Large intestine (tissue), 12 donors: ENCODE measurements at places on chromosomes 4 and X. TPM values are rescaled to one million over a fixed set of nuclear protein-coding genes. Genes with fewer than 3 reads are reported as not detected.

DNA sequence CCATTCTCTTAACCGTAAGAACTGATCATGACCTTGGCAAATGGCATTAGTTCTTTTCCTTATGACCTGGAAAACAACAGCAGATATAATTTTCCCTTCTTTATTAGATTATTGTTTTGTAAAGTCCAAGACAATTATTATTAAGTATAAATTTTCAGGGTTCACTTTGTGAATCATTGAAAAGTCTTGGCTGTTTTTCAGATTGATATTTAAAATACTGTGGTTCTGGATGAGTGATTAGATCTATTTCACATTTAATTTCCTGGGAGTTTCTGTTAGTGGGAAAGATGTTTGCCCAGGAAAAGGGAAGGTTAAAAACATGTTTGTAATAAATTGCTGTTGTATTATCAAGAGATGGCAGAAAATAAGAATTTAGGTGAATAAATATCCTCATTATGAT is 194.9 kb downstream of the TLL1 start:
- DNase-seq = peak; percentile 25

The PABPC1L2A gene
- 0.06 TPM for polyA plus RNA-seq

The RNF150 gene
- 9.0 TPM for polyA plus RNA-seq

The IL1RAPL1 gene
- polyA plus RNA-seq = 0.34 TPM

- DNase-seq = no peak
Observed at GRCh38 chr4:64477127-64477526, 67.9 kb upstream of the TECRL start.

DNA sequence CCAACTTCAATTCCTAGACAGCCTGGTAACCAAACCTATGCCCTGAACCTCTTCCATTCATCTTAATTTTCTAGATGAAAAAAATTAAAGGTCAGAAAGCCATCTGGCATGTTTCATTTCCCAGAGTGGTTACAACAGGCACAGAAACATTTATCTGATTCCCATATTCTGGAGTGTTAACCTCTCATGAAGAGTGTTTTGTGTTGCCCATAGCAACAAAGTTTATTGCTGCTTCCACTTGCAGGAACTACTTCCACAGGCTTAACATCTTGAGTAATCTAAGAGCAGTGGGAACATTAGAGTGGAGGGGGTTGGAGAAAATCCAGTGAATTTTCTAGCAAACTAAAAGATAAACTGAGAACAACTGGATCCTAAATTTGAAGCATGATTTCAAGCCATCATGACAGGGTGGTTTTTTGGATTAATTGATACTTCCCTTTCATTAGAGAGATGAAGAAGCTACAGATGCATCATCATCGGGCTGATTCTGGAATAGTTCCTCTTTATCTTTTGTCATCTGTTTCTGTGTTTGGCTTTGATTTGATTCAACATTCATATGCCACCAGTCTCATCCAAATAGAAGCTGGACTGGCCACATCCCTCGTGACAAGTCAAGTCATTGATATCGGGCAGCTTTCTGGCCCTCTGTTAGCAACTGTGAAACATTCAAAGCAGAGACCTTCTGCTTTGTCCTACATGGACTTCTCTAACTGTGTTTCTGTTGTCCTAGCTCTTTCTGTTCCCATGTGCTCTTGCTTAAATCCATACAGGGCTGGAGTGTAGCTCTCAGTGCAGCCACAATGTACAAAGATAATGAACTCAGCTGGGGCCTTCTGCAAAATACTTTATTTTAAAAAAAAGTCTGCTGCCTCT is 167.3 kb downstream of the MID1IP1 start:
- DNase-seq = peak; percentile 48

DNA sequence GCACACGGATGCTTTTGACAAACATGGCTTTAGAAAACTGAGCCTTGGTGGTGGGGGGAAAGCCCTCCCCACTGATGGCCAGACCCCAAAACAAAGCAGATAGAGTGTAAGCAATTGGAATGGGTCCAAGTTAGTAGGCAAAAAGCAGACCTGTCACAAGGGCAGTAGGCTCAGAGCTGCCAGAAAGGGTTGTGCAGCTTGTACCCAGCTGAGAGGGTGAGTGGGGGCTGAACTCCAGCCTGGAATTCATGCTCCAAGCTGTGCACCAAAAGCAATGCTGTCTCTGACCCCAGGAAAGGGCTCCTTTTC is 101.1 kb upstream of the TEX13D start:
- DNase-seq = no peak

DNA sequence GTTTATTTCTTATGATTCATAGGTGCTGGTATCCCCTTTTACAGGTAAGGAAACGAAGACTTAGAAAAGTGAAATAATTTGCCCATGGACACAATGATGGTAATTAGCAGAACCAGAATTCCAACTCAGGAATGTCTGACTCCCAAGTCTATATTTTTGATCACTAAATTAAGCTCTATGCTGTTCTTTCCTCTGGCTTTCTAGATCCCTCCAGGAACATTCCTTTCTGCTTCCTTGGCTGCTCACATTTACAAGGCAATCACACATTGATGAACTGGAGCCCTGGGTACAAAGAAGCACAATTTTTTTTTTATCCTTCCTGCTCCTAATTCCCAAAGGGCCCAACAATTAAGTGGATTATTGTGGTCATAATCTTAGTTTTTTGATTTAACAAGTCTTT is 7.0 kb upstream of the CDKN2AIP start:
- DNase-seq = peak; percentile 31

GRCh38 chrX:136646602-136647239 is 1.2 kb upstream of the CD40LG start:
- no peak for DNase-seq

- DNase-seq = no peak
Observed at GRCh38 chr4:63693321-63693720, 715.9 kb downstream of the TECRL start.

The MFAP3L gene
- 8.3 TPM for polyA plus RNA-seq

The GSX2 gene
- not detected for polyA plus RNA-seq

DNA sequence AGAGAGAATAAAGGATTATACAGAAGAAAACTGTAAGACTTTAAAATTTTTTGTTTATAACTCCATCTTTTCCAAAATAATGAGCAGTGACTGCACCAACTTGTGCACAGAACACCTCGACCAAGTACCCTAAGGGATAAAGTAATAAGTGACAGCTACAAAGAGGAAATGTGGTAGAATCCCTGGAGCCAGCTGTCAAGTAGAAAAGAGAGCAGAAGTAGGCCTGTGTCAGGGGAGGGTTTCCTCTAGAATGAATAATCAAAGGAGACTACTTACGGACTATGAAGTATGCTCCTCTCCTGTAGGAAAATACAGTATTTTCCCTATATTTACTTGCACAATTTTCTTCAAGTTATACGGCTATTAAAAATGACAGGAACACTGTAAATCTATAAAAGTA is 1.2 kb downstream of the EIF1AX start:
- no peak for DNase-seq

- no peak for DNase-seq
Observed at GRCh38 chrX:101265869-101266428, 25.2 kb downstream of the TAF7L start.
